ENCODE measurements at places on chromosomes 1 and 21.

DNA sequence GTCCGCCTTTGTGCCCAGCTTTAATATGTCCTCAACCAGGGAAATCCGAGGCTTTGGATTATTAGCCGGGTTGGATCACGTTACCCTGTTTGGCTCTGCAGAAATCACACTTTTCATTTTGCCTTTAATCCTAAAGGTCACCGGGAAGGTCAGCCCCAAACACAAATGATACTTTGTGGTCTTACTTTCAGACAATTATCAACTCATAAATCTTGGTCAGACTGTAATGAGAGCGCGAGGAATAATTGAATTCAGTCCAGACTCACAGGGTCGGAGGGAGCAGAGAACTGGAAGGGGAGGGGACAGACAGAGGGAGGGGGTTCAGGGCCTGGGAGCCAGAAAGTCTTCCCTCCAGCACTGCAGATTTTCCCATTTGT is 91.7 kb upstream of the NFIA start:
- no peak for DNase-seq

GRCh38 chr1:220224611-220225124 is 47.6 kb downstream of the RAB3GAP2 start:
- no peak for DNase-seq

DNA sequence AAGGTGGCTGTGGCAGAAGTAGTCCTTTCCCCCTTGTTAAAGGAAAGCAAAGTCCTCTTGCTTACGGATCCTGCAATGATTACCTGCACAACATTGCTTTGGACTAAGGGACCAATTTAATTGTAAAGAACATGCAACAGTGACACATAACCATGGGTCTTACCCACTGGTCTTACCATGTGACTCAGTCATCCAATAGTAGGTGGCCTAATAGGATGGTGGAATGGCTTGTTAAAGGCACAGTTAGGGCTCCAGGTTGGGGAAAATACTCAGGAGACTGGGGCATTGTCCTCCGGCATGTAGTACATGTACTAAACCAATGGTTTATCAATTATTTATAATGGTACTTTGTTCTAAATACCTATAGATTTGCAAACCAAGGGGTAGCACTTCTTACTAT is 2.1 kb upstream of the YIPF1 start:
- DNase-seq = no peak

DNA sequence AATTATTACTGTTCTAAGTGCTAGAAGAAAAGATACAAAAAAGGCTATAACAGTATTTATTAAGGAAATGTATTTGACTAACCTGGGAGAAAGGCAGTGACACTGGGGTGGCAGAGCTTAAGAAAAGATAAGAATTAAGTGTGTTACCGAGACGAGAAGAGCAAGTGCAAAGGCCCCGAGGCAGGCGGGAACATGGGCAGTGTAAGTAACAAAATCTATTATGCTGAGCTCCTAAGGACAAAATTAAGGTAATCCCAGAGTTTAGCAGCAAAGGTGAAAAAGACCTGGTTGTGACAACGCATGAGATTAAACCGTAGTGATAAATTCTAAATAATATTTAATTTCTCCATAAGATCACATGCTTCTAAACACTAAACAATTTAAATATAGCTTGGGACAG is 167.6 kb downstream of the RERE start:
- DNase-seq = no peak

DNA sequence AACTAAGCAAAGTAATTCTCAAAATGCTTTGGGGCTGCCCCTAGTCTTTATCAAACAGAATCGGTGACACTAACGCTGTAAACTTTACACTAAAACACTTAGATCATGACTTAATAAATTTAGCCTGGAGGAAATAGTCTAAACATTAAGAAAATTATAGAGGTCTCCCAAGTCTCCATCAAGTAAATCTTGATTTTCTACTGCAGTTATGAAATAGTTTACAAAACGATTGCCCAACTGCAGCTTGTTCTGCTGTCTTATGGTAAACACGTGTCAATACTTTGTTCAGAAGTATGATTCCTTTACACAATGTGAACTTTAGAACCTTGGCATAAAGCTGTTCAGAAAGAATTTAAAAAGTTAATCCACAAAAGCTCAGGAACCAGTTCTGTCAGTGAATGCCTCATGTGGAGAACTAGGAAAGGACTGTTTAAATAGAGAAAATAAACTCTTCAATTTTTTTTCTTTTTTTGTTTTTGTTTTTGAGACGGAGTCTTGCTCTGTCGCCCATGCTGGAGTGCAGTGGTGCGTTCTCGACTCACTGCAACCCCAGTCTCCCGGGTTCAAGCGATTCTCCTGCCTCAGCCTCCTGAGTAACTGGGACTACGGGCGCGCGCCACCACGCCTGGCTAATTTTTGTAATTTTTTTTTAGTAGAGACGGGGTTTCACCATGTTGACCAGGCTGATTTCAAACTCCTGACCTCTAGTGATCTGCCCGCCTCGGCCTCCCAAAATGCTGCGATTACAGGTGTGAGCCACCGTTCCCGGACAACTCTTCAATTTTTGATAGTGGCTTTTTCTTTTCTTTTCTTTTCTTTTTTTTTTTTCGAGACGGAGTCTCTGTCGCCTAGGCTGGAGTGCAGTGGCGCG is 1.6 kb downstream of the DDI2 start:
- no peak for DNase-seq

DNA sequence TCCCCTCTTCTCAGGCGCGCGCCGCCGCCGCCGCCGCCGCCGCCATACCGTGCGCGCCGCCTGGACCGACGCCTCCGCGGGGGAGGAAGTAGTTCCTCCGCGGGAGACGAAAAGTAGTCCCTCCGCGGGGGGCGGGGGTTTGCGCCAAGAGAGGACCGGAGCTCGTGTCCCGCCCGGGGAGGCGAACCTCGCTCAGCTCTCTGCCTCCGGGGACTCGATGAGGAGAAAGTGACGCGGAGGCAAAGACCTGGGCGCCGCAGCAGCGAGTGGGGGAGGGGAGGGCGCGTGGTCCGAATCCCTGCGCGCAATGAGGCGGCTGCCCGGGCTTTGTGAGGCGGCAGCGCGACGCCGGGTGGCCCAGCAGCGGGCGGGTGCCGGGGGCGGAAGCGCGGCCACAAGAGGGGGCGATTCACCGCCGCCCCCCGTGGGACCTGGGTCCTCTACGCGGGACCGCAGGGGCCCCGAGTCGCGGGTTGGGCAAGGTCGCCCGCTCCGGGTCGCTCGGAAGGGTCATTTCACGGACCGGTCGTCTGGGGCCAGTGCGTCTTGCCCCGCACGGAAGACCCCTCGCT is at the start of gene BRWD1:
Gene BRWD1 (minus strand): TSS at position 62 of the 572 bp plus-strand sequence. CDS start 141 bp downstream, outside the sequence.
- peak; percentile 58 for DNase-seq

- DNase-seq = no peak
Observed at GRCh38 chr1:21570528-21570875, 61.3 kb downstream of the ALPL start.

GRCh38 chr1:232305050-232305449 is 324.9 kb downstream of the SIPA1L2 start:
- DNase-seq = no peak

DNA sequence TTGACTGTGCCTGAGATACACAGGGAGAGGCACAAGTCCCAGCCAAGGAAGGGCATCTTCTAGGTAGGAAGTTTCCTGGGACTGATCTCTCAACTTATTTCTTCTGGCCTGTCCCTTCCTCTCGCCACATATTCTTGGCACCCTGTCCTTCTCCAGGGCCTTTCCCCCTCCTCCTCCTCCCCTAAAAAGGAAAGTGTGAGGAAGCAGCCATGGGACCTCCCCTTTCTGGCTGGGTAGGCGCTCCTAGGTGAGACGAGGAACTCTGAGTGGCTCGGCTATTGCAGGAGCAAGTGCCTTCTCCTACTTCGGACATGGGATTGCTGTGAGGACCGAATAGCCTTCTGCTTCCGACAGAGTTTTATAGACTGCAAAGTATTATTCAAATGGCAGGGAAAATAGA is 15.5 kb upstream of the MTARC2 start:
- DNase-seq = no peak

DNA sequence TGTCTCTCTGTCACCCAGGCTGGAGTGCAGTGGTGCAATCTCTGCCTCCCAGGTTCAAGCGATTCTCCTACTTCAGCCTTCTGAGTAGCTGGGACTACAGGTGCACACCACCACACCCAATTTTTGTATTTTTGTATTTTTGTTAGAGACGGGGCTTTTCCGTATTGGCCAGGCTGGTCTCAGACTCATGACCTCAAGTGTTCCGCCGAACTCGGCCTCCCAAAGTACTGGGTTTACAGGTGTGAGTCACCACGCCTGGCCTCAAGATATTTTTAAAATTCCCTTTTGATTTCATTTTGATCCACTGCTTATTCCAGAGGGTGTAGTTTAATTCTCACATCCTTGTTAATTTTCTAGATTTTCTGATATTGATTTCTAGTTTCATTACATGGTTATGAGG is 3.8 kb downstream of the IFI44L start:
- no peak for DNase-seq

- no peak for DNase-seq
Observed at GRCh38 chr1:231279683-231280082, 38.7 kb downstream of the GNPAT start.

DNA sequence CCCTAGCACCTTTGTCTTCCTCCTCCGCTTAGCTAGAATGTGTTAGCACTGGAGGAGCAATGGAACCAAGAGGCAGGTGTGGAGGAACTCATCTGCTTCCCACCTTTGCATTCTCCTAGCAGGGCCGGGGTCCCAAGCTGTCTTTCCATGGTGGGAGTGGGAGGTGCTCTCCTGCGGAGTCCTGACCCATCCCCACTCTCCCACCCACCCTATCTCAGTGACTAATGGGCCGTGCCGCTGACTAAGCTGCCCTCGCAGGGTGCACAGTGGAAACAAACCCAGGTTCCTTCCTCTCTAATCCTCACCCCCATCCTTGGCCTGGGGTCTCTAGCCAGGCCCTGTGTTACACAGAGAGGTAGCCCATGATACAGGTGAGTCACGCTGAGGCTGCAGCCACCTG is 177.5 kb downstream of the HIVEP3 start:
- no peak for DNase-seq

GRCh38 chr1:226627924-226628611 is 79.5 kb downstream of the STUM start:
- DNase-seq = no peak

GRCh38 chr1:206586501-206587445 is 25.5 kb downstream of the EIF2D start:
- no peak for DNase-seq

- DNase-seq = no peak
Observed at GRCh38 chr1:8332806-8333205, 14.9 kb downstream of the SLC45A1 start.

DNA sequence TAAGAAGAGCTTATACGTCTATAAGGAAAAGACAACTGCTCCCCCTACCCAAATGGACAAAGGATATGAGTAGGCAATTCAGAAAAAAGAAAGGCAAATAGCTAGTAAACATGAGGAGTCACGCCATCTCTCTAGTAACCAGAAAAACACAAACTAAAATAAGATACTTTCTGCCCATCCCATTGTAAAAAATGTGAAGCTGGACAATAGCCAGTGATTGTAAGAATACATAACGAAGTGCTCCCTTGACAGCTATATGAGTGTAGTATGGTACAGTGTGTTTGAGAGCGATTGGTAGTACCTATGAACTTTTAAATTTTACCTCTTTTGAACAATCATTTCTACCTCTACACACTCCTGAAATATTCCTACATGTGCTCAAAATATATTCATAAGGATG is 7.5 kb upstream of the GJA8 start:
- no peak for DNase-seq

GRCh38 chr1:242187171-242187570 is 188.3 kb upstream of the MAP1LC3C start:
- no peak for DNase-seq

DNA sequence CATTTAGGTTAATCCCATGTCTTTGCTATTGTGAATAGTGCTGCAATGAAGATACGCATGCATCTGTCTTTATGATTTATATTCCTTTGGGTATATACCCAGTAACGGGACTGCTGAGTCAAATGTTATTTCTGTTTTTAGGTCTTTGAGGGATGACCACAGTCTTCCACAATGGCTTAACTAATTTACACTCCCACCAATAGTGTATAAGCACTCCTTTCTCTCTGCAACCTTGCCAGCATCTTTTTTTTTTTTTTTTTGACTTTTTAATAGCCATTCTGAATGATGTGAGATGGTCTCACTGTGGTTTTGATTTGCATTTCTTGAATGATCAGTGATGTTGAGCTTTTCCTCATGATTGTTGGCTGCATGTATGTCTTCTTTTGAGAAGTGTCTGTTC is 33.5 kb downstream of the ASH1L start:
- no peak for DNase-seq

DNA sequence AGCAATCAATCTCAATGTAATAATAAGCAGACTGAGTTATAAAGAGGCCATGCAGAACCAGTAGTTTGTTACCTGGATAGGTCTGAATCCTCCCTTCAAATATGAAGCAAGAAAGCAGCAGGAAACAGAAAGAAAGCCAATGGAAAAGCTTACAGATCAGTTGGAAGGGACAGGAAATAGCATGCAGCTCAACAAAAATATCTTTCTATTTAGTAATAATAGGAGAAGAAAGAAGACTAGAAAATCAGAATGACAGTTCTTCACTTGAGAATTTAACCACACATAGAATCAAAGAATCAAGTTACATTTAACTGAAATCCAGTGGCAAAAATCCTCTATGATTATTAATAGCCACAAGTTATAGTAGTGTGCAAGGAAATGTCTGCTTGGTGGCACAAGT is 194.4 kb downstream of the EIF4G3 start:
- DNase-seq = no peak

DNA sequence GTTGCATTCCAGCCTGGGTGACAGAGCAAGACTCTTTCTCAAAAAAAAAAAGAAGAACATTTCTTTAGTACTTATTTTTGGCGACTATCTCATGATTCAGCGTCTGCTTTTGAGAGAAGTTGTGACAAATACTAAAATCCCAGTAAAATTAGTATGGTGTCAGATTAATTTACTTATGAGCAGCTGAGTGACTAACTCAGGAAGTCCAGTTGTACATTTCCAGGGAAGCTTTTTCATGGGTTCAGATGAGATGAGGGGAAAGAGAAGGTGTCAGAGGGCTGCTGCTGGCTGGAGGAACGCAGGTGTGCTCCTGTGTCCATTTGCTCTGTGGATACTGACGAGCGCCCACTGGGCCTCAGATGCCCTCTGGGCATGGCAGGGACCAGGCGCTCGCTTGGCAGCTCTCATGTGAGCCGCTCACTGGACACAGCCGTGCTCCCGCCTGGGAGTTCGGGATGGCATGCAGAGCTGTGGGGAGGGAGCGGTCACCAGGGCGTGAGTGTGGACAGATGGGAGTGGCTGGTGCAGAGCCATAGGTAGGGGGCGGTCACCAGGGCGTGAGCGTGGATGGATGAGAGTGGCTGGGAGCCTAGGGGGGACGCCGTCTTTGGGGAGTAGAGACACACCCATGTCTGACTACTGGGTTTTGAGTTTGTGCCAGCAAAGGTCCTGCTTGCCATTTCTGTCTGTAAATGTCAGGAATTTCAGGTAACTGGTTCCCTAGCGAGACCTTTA is 55.0 kb downstream of the ADARB1 start:
- DNase-seq = no peak

DNA sequence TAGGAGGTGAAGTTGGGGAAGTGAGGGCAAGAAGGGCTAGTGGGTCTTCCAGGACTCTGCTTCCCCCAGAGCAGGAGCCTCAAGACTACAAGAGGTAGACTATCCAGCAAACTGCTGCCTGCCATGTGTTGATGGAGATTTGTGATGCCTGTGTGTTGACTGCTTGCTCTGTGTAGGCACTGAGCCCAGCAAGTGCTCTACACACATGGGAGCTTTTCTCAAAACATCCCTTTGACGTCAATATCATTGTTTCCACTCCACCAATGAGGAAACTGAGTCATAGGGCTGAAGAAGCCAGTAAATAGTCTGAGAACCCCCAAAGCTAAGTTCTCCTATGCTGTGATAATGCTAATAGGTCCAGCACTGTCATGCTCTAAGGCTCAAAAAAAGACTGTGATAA is 207.2 kb upstream of the NFIA start:
- no peak for DNase-seq

- DNase-seq = no peak
Observed at GRCh38 chr1:76128096-76128495, 53.5 kb downstream of the ST6GALNAC3 start.

Data from Kasumi-1 (cell line).